ENCODE measurements at places on chromosomes 2 and 18.

GRCh38 chr2:53755121-53755520 lies 12.5 kb upstream of the CHAC2 start:
- H3K4me3 ChIP-seq: no peak overlapping the region
- H3K27me3 ChIP-seq: no peaks in the 10 kb centered on the region
- H3K4me1 ChIP-seq: peaks cover 32% of the 10 kb centered on the region
- no peak for DNase-seq
- peaks cover 30% of the 10 kb centered on the region for H3K36me3 ChIP-seq

DNA sequence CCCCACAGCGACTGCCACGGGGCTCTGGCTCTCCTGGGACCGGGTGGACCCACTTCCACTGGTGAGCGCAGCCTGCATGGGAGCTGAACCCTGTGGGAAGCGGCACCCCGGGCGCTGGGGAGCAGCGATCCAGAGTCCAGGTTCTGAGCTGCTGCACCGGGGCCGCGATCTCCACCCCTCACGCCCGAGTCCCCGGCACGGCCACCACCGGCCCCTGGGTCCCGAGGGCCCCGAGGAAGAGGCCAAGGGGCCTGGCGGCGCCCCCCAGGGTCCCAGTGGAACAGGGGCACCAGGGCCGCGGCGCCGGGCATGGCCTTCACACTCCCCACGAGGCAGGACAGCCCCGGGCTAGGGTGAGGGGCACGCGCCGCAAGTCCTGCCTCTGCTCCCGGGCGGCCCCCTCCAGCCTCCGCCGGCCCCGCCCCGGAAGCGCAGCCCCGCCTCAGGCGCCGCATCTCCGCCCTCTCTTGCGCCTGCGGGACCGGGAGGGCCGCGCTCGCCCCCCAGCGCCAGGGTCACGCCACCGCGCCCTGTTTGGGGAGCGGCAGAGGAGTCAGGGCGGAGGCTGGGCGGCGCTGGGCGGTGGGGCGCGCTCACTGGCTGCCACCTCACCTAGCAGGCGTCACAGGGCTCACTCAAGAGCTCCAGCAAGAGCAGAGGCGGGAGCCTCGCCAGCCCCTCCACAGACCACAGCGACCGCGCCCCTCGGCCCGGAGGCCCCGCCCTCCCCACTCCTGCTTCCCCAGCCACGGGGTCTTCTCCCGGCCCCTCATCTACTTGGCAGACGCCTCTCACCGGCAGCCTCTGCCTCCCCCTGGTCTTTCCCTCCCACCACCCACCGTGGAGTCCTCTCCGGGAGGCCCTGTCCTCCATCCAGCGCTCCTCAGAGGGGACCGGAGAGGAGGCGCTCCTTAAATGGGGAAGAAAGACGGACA lies 26.8 kb downstream of the THAP4 start:
- peak overlapping the region; percentile 62 for H3K4me3 ChIP-seq
- H3K4me1 ChIP-seq: peaks cover 17% of the 10 kb centered on the region
- peak; percentile 89 for DNase-seq
- H3K36me3 ChIP-seq: peaks cover 25% of the 10 kb centered on the region

DNA sequence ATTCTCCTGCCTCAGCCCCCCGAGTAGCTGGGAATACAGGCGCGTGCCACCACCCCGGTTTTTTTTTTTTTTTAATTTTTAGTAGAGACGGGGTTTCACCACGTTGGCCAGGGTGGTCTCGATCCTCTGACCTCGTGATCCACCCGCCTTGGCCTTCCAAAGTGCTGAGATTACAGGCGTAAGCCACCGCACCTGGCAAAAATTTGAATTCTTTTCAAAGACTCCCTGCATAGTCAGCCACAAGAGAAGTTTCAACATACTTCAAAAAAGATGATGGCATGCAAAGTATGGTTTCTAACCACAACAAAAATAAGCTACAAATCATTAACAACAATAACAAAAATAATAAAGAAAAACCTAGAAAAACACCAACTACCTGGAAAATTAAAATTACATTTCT lies 22.0 kb downstream of the HYCC2 start:
- peaks cover 3% of the 10 kb centered on the region for H3K4me1 ChIP-seq
- peaks cover 49% of the 10 kb centered on the region for H3K36me3 ChIP-seq
- H3K4me3 ChIP-seq: no peak overlapping the region
- no peak for DNase-seq

GRCh38 chr2:189379731-189380261 lies 61.5 kb upstream of the WDR75 start:
- H3K36me3 ChIP-seq: no peaks in the 10 kb centered on the region
- no peak overlapping the region for H3K27ac ChIP-seq
- H3K4me1 ChIP-seq: no peaks in the 10 kb centered on the region
- no peak for DNase-seq
- no peaks in the 10 kb centered on the region for H3K27me3 ChIP-seq
- H3K4me3 ChIP-seq: no peak overlapping the region

GRCh38 chr18:12317664-12318333 lies 9.8 kb downstream of the TUBB6 start:
- peaks cover 35% of the 10 kb centered on the region for H3K36me3 ChIP-seq
- DNase-seq: no peak
- no peaks in the 10 kb centered on the region for H3K27me3 ChIP-seq
- no peak overlapping the region for H3K27ac ChIP-seq
- no peak overlapping the region for H3K4me3 ChIP-seq

DNA sequence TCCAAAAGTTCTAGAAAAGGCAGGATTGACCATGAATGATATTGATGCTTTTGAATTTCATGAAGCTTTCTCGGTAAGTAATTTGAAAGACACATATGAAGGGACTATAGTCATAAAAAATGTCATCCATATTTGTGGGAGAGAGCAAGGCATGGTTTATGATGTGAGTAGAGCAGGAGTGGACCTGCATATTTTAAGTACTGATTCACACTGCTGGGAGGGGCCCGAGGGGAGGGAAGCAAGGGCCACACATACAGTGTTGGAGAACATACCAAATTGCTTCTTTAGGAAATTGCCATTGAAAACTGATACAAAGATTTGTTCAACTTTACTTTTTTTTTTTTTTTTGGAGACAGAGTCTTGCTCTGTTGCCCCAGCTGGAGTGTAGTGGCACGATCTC lies 39.4 kb downstream of the HADHB start:
- no peak overlapping the region for H3K4me3 ChIP-seq
- H3K27me3 ChIP-seq: no peaks in the 10 kb centered on the region
- H3K36me3 ChIP-seq: peaks cover 55% of the 10 kb centered on the region
- no peak overlapping the region for H3K27ac ChIP-seq
